ENCODE measurements at places on chromosomes 12 and 14. TPM values are rescaled to one million over a fixed set of nuclear protein-coding genes. Genes with fewer than 3 reads are reported as not detected.

Gene TTC5
- 21.3 TPM for total RNA-seq

Gene RNU4-1
- total RNA-seq, result 7,155 TPM

Gene INSM2
- total RNA-seq, result not detected

Gene RDH11
- total RNA-seq, result 90.2 TPM

Gene CD69
- 1.2 TPM for total RNA-seq

Gene AMDHD1
- total RNA-seq, result not detected

Gene ANKRD33
- total RNA-seq, result 0.95 TPM

- DNase-seq, result no peak
Measured at GRCh38 chr14:101466456-101467180, 94.7 kb upstream of the DIO3 start.

DNA sequence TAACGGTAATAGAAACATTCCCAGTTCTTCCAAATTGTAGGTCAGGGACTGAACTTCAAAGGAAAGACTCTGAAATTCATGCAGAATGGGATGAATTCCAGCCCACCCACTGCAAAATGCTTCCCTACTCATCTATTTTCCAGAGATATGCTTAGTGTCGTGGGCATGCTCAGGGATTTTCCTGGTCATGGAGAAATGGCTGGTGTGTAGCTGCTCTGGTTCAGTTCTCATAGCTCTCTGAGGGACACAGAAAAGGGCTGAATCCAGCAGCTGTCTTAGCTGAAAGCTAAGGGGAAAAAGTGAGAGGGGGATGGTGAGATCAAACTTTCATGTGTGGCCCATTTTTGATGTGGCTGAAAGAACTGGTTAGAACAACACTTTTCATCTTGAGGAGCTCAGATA lies 72.9 kb upstream of the KRAS start:
- no peak for DNase-seq

GRCh38 chr12:93042684-93043083 lies 113.6 kb upstream of the EEA1 start:
- DNase-seq, result no peak

- DNase-seq, result no peak
Measured at GRCh38 chr12:93091886-93092648, 163.0 kb upstream of the EEA1 start.

DNA sequence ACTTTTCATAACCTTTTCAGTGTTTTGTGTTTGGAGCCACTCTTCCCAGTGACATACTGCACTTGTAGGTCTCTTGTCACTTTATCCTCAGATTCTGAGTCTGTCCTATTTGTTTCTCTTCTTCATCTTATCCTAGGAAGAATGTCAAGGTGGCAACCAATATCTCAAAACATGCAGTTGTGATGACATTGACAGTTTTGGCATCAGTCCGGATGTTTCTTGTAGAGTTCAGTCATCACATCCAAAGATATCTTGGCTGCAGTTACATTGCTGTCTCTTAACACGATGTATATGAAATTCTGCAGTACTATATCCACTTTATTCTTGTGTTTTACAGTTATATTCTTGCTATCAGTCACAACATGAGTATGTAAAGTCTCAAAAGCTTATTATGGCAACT lies 6.4 kb downstream of the ADIPOR2 start:
- DNase-seq, result no peak

GRCh38 chr12:100579844-100580243 lies 6.4 kb downstream of the GAS2L3 start:
- DNase-seq, result no peak

GRCh38 chr12:55985341-55985740 lies 11.5 kb downstream of the RAB5B start:
- DNase-seq, result no peak

DNA sequence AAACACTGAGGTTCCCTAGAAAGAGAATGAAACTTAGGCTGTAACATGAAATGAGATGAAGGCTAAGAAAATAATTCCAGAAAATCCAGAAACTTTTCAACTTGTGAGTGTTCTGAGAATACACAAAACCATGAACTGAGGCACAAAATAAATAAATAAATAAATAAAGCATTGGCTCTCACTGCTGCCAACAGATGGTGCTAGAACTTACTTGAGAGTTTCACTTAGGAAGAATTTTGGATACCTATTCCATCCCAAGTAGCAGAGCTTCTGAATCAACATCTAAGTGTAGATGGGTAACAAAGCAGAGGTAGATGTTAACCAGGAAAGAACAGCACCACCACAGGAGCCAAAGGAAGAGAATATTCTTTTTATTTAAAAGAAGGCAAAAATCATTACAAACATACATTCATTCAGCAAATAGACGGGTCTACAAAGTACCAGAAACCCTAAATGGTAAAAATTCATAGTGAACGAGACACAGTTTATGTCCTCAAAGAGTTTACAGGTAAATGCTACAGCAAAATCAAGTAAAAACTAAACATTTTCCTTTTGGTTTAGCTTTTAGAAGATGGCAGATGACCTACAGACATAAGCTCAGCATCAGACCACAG lies 16.7 kb downstream of the EPS8 start:
- peak; percentile 29 for DNase-seq

DNA sequence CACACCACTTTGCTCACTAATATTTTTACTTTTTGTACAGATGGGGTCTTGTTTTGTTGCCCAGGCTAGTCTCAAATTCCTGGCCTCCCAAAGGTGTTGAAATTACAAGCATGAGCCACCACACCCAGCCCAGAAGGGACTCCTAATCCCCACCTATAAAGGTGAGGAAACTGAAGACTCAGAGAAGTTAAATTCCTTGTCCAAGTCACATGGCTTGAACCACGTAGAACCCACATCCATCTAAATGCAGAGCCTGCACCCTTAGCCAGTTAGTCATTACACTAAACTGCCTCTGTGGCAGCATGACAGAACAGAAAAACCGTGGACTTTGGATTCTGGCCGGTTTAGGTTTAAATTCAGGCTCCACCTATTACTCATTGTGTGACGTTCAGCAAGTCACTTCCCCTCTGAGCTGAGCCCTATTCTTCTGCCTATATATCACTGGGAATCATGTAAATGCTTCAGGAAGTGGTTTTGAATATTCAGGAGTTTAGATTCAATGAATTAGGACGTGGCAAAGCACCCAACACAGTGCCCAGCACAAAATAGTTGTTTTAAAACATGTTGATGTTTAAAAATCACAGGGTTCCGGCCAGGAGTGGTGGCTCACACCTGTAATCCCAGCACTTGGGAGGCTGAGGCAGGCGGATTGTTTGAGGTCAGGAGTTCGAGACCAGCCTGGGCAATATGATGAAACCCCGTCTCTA lies 3.0 kb upstream of the CORO1C start:
- peak; percentile 73 for DNase-seq

- no peak for DNase-seq
Measured at GRCh38 chr12:3046441-3047200, 30.6 kb upstream of the TSPAN9 start.

Data from endothelial cell of umbilical vein (primary cell).